ENCODE measurements at places on chromosomes 2 and 18. TPM values are rescaled to one million over a fixed set of nuclear protein-coding genes. Genes with fewer than 3 reads are reported as not detected.

The STAT4 gene
- total RNA-seq, result 56.5 TPM

The RTP5 gene
- total RNA-seq, result not detected

The ERFE gene
- total RNA-seq, result not detected

- DNase-seq, result no peak
Measured at GRCh38 chr2:137138263-137138662, 372.9 kb downstream of the THSD7B start.
